ENCODE measurements at places on chromosomes 13 and 19.

DNA sequence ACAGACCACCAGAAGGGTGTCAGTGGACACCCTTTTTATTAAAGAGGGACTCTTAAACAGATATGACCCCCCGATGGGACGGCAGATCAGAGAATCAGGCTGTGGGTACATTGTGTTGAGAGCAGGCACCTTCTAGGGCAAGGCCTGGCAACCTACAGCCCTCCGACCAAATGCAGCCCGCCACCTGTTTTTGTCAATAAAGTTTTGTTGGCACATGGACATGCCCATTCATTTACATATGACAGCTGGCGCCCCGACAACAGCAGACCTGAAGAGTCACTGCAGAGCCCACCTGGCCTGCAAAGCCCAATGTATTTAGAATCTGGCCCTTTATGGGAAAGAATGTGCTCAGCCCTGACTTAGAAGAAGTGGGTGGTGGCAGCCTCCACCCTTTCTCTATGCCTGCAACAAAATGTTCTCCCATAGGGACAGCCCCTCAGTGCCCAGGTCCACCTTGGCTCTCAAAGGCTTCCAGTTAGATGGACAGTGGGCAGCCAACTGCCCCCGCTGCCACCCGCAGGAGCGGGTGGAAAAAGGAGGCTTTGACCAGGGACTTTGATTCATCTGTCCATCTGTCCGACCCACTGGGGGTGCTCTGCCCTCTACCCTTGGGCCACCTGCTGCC is 184.9 kb downstream of the PTPRS start:
- DNase-seq, result no peak

DNA sequence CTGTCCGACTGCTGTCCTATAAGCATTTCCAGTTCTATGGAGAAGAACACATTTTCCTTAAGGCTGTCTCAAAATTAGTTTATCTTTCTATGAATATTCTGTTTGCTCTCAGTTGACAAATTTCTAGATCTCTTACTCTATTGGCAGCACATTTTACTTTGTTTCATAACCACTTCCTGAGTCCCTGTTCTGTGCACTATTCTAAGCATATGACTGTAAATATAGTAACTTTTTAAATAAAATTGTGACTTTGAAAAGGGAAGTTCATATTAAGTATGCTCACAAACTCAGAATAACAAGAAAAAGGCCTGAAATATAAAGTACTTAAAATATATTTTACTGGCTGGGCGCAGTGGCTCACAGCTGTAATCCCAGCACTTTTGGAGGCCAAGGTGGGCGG is 56.5 kb upstream of the HTR2A start:
- DNase-seq, result no peak

DNA sequence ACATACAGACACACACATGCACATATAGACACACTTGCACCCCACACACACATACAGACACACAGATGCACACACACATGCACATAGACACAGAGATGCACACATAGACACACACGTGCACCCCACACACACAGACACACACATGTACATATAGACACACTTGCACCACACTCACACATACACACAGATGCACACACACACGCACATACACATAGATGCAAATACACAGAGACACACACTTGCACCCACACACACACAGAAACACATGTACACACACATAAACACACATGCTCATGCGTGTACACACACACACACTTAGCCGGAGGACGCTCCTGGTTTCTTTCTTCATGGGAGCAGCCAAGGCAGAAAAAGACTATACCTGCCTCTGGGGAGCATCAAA is 10.0 kb downstream of the COL4A2 start:
- DNase-seq, result no peak

DNA sequence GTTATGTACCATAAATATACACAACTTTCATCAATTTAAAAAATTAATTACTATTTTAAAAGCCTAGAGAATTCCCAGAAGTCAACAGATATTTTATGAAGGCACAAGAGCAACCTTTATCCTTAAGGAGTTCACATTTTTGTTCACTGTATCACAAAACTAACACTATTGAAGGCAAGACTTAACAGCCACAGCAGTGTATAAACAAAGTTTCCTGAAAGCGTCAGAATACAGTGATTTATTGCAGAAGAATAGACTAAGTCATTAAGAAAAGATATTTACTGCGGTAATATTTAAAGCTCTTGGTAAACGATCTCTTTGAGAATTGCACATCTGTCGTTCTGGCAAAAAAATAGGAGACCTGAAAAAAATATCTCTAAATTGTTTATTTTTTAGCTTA is 419.3 kb upstream of the NBEA start:
- DNase-seq, result no peak

GRCh38 chr13:112703449-112704284 is 13.8 kb downstream of the ATP11A start:
- DNase-seq, result no peak

- DNase-seq, result no peak
Observed at GRCh38 chr13:105937451-105937850, 598.0 kb downstream of the EFNB2 start.

DNA sequence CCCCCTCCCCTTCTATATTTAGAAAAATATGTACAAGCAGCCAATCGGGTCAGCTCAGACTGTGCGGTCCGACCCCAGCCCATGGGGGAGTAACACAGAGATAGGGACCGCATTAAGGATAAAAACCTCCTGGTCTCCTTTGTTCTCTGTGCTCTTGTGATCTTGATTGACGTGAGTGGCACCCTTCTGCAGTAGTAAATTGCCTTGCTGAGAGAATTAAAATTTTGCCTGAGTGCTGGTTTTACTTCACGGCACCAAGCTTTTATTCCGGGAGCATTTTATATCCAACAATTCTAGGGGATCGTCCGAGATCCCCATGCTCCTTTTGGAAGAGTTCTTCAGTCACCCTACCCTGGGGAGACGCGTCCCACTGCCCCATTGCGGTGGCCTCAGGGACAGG is 7.0 kb upstream of the ZNF69 start:
- no peak for DNase-seq

DNA sequence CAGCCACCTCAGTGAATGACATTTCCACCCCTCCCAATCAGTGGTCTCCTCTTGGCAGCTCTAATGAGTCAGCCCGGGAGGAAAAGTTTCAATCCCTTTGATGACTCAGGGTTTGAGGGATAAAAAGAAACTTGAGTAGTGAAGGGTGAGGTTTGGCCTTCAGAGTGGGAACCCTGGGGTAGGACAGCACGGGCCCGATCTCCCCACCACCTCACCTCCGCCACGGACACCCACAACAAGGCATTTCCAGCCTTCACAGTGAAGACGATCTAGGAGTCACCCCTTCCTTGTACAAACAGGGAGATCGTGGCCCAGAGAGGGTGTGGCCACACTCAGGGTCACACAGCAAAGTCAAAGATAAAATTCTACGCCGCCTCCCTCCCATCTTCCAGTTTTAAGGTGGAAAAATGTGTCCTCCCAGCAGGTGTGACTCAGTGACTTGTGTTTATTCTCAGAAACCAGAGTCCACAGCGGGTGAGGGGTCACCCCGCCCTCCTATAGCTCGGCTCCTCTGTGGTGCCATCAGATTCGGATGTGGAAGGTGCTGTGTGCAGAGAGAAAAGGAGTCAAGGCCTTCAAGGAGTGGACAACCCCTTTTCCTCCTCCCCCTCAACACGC is 12.3 kb downstream of the CIB3 start:
- no peak for DNase-seq

DNA sequence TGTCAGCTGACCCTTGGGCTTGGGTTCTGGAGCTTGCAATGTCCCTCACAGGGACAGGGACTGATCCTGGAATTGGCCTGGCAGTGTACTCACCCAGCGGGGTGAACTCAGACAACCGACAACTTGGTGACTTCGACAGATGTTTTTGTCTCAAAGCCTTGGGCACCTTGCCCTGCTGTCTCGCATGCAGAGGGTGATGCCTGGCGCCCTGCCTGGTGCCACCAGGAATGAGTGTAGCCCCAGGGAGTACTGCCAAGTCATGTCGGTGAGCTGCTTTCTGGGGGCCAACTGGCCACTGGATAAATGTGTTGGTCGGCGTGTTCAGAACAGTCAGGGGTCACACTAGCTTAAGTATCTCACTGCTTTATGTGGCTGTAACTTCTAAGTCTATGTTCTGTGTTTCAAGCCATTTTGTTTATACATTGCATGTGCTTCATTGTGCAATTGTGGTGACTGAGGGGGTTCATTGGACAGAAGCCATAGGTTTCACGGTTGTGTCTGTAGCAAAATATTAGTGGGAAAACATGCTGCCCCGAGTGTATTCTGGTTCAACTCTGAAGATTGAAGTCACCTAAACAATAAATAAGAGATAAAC is 96.3 kb upstream of the TNFSF11 start:
- DNase-seq, result no peak

DNA sequence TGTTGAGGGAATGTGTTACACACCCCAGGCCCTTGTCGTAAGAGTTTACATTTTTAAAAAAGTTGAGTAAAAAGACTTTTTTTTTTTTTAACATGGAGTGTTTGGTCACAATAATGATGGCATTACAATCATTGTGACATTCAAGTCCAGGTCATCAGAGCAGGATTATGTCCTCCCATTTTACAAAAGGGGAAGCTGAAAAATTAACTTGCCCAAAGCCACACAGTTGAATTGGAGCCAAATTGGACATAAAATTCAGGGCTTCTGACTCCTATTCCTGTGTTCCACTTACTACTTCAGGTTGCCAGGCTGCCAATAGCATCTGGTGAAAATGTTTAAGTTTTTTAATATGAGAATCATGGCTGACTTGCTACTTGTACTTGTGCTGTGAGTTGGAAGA is 49.3 kb downstream of the DLEU7 start:
- DNase-seq, result no peak

Measured in vagina (tissue), 2 donors.